Stimulated activated CD8-positive, alpha-beta memory T cell treated with anti-CD3 and anti-CD28 coated beads, Interleukin-4, amount 100 ng/mL, for 1 hour (primary cell): ENCODE measurements at places on chromosomes 16 and 17.

DNA sequence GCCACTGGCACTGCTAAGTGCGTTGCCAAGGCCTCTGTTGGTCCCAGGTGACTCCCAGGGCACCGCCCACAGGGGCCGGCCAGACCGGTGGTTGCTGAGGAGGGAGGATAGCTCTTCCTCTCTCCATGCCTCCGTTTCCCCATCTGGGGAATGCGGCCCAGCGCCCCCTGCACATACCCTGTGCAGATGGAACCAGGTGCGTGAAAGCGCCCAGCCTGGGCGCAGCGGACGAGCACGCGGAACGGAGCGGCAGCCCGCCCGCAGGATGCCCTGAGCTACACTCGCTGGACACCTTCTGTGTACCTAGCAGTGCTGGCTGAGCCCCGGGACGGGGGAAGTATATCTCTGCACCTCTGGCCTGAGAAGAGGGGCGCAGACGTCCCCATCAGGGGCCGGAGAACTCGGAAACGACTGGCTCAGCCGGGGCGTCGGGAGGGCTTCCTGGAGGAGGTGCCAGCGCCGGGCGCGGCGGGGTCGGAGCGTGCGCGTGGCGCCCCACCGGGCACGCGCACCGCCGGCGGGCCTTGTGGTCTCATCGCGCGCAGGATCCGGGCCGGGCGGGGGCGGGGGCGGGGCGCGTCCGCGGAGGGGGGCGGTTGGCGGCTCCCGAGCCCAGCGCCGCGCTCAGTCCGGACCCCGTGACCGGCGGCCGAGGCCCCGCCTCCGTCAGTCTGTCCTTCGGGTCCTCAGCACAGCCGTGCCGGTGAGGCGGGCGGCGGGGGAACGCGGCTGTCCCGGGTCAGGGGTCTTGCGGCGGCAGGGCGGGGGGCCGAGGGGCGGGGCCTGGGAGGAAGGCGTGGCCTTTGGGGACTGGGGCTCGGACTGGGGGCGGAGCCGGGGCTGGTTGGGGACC, at the start of the genes CCDC78 and HAGHL:
Gene CCDC78 (minus strand): TSS at position 6 of the 853 bp plus-strand sequence. CDS start 76 bp downstream, outside the sequence.
Gene HAGHL (plus strand): TSS at position 669 of the 853 bp plus-strand sequence. CDS start 404 bp downstream, outside the sequence.
- peak; percentile 28 for DNase-seq

DNA sequence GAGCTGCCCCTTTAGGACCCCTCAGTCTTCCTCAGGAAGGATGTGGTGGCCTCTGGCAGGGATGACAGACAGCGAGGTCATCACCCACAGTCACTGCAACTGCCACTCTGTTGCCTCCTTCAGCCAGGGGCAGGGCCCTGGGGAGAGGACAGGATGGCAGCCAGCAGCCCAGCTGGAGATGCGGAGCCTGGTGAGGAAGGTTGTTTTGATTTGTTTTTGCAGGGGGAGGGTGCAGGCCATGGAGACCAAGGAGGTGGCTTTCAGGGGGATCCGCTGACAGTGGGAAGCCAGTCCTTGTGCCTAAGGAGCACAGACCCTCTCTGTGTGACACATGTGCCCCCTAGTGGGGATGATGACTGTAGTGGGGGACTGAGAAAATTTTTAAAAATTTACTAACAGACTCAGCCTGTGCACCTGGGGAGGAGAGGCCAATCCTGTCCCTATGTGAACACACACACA, 7.4 kb downstream of the PRCD start:
- DNase-seq: peak; percentile 44

- DNase-seq: no peak
Observed at GRCh38 chr17:29835435-29836351, 94.3 kb downstream of the SSH2 start.

GRCh38 chr16:75433732-75434413, 570 bp upstream of the CFDP1 start:
- peak; percentile 46 for DNase-seq

DNA sequence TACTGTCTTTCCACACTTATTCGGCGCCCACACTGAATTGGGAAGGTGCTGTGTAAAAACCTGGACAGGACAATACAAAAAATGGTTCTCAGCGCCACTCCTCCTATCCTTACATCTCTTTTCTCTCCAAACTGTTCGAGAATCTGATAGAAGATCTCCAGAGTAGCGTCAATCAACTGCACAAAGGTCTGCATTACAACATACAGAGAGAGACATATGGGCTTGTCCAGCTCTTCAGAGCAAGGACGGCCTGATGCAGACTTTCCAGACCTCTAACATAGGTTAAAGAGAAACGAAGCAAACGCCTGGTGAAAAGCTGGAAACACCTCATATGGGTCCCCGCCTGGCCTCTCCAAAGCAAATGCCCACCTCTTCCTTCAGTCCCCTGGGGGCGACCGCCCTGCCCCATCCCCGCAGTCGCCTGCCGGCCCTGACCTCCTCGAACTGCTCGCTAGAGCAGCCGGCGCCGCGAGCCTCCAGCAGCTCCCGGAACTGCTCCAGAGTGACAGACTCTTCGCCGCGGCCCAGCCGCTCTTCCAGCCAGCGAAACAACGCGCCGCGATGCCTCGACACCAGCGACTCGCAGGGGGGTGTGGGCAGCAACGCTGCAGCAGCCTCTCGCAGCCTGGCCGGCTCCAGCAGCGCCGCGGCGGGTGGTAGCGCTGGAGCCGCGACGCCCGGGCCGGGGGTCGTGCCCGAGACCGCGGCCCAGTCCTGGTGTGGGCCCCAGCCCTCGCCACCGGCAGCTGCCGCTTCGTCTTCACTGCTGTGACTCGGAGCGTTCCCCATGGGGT, 526 bp downstream of the ZZEF1 start:
- peak; percentile 5 for DNase-seq
